ENCODE measurements at places on chromosomes 6 and 20. TPM values are rescaled to one million over a fixed set of nuclear protein-coding genes. Genes with fewer than 3 reads are reported as not detected.

DNA sequence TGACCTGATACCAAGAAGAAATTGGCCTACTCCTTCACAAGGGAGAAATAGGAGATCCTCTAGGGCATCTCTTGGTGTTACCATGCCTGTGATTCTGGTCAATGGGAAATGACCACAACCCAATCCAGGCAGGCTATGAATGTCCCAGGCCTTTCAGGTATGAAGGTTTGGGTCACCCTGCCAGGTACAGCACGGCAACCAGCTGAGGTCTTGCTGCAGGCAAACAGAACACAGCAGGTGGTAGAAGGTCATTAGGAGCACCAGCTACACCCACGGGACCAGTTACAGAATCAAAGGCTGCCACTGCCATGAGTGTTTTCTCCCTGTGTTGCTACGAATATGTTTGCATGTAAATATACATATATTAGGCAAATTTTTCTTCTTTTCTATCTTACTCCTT lies 202.3 kb downstream of the ERMARD start:
- no peak overlapping the region for H3K4me3 ChIP-seq
- no peak overlapping the region for H3K27ac ChIP-seq
- no peaks in the 10 kb centered on the region for H3K27me3 ChIP-seq
- H3K4me1 ChIP-seq, result no peaks in the 10 kb centered on the region

GRCh38 chr6:86477500-86478148 lies 459.7 kb upstream of the HTR1E start:
- no peaks in the 10 kb centered on the region for H3K36me3 ChIP-seq
- no peak overlapping the region for H3K27ac ChIP-seq
- no peak overlapping the region for H3K4me3 ChIP-seq

DNA sequence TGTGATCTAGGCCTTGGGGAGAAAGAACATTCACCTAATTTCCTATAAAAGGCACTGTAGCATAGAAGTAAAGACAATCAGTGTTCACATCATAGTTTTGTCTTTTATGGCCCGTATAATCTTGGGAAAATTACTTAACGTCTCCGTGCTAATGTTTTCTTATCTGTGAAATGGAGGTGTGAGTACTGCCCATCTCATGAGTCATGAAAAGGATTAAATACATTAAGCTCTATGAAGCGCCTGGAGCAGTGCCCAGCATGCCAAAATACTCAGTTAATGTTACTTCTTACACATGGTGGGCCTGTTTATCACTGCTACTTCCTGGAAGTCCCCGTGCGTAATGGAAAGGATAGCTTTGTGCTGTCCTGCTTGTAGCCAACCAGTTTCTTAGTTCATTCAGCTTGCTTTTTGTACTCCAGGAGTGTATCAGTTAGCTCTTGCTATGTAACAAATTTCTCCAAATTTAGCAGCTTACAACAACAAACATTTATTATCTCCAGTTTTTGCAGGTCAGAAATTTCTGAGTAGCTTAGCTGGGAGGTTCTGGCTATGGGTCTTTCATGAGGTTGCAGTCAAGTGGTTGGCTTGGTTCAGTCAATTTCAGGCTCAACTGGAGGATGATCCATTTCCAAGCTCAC lies 103.6 kb upstream of the BMP2 start:
- H3K4me1 ChIP-seq, result no peaks in the 10 kb centered on the region
- no peaks in the 10 kb centered on the region for H3K36me3 ChIP-seq
- no peak overlapping the region for H3K4me3 ChIP-seq
- H3K27ac ChIP-seq, result no peak overlapping the region

DNA sequence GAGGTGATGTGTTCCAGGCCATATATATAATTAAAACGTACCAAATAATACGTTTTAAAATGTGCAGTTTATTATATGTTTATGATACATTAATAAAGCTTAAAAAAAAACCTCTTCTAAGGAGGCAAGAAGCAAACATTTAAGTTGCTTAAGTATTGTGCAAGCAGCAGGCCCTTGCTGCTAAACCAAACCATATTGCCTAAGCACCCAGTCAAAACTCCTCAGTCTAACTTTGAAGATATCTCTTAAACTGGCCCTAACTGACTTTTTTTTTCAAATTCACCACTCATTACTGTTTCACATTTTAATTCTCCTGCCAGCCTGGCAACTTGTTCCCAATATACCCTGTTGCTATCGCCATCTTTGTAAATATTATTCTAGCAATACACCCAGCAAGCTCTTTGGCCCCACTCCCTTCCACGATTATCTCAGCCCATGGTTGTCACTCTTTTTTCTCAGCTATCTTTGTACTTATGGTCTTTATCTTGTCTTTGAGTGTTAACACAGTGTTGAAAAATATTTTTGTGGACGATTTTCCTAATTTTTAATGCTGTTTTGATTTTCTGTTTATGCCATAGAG lies 60.9 kb downstream of the C6orf58 start:
- H3K4me3 ChIP-seq, result no peak overlapping the region
- H3K36me3 ChIP-seq, result no peaks in the 10 kb centered on the region
- no peaks in the 10 kb centered on the region for H3K4me1 ChIP-seq
- H3K27ac ChIP-seq, result no peak overlapping the region

- DNase-seq, result no peak
- no peaks in the 10 kb centered on the region for H3K36me3 ChIP-seq
- H3K27me3 ChIP-seq, result no peaks in the 10 kb centered on the region
Observed at GRCh38 chr6:35640017-35640664, 48.6 kb downstream of the FKBP5 start.

Gene EFCAB8
- not detected for total RNA-seq

DNA sequence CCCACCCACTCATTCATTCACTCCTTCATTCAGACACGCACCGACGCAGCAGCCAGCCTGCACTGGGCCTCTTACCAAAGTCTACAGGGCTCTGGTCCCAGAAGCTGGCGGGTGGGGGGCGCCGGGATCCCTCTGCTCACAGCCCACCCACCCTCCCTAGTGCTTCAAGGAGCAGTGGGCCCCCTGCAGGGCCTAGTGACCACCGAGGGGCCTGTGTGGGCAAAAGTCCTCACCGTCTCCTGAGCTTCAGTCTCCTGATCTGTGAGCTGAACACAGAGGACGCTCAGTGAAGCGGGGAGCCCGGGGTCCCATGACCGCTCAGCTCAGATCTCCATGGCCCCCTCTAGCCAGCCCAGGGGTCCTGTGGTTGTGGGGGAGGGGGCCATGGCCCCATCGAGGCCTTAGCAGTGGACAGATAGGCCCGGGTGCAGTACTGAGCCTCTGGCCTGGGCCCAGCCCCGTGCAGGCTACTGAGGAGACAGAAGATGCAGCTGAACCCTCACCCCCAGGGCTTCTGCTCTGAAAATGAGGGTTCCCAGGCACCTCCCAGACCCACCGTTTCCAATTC lies 33.4 kb upstream of the MRGBP start:
- peaks cover 14% of the 10 kb centered on the region for H3K27me3 ChIP-seq
- H3K4me1 ChIP-seq, result peaks cover 6% of the 10 kb centered on the region
- H3K36me3 ChIP-seq, result no peaks in the 10 kb centered on the region
- H3K4me3 ChIP-seq, result no peak overlapping the region
- no peak for DNase-seq
- no peak overlapping the region for H3K27ac ChIP-seq

Gene GPR6
- not detected for total RNA-seq

Gene TRAM2
- total RNA-seq, result 222 TPM

GRCh38 chr6:109879521-109879920 lies 98.6 kb upstream of the GPR6 start:
- H3K4me1 ChIP-seq, result no peaks in the 10 kb centered on the region
- peaks cover 13% of the 10 kb centered on the region for H3K27me3 ChIP-seq
- DNase-seq, result no peak
- peaks cover 12% of the 10 kb centered on the region for H3K36me3 ChIP-seq
- H3K27ac ChIP-seq, result no peak overlapping the region
- no peak overlapping the region for H3K4me3 ChIP-seq

Gene CALHM5
- total RNA-seq, result 1.9 TPM

GRCh38 chr20:11569163-11569562 lies 348.5 kb upstream of the BTBD3 start:
- H3K4me1 ChIP-seq, result no peaks in the 10 kb centered on the region
- no peak for DNase-seq
- no peaks in the 10 kb centered on the region for H3K27me3 ChIP-seq
- no peaks in the 10 kb centered on the region for H3K36me3 ChIP-seq
- H3K4me3 ChIP-seq, result no peak overlapping the region

Gene DOK5
- total RNA-seq, result 0.13 TPM

DNA sequence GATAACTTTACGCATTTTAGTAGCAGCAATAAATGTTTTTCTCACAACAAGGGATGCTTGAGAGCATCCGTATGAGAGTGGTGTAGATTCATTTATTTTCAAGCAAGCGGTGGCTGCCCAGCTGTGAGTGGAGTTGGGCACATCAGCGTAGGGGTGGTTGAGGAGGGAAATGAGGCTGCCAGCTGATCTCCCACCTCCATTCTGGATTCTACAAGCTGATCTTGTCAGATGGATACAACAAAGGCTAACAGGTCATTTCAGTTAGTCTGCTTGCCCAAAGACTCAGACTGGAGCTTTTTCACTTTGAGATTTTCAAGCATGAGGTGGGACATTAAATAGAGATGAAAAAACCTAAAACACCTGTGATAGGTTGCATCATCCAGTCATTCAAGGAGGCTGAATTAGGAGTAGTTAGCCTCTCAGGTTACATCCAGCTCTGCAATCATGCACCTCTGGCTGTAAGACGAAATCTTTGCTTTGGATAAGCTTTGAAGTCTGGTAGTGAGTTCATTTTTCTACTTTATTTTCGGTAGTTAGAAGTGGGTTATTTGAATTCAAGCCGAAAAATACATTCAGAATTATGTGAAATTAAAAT lies 1.9 kb upstream of the BACH2 start:
- peaks cover 36% of the 10 kb centered on the region for H3K27me3 ChIP-seq
- no peak for DNase-seq
- H3K4me3 ChIP-seq, result no peak overlapping the region

Gene BEND3
- total RNA-seq, result 2.0 TPM

- no peaks in the 10 kb centered on the region for H3K4me1 ChIP-seq
- no peaks in the 10 kb centered on the region for H3K36me3 ChIP-seq
- no peak overlapping the region for H3K4me3 ChIP-seq
- peak; percentile 36 for DNase-seq
Observed at GRCh38 chr6:117840541-117840983, 66.5 kb upstream of the SLC35F1 start.

GRCh38 chr20:11810311-11811083 lies 107.2 kb upstream of the BTBD3 start:
- H3K36me3 ChIP-seq, result no peaks in the 10 kb centered on the region
- no peaks in the 10 kb centered on the region for H3K27me3 ChIP-seq
- peaks cover 91% of the 10 kb centered on the region for H3K4me1 ChIP-seq

Gene CST4
- total RNA-seq, result not detected

Gene MED20
- total RNA-seq, result 25.9 TPM

- H3K36me3 ChIP-seq, result no peaks in the 10 kb centered on the region
- no peak overlapping the region for H3K4me3 ChIP-seq
- peaks cover 10% of the 10 kb centered on the region for H3K27me3 ChIP-seq
Observed at GRCh38 chr6:127216810-127217789, 49.6 kb upstream of the RNF146 start.

- DNase-seq, result no peak
- no peaks in the 10 kb centered on the region for H3K36me3 ChIP-seq
- H3K27ac ChIP-seq, result no peak overlapping the region
- no peaks in the 10 kb centered on the region for H3K4me1 ChIP-seq
Observed at GRCh38 chr6:53128842-53129241, 19.8 kb downstream of the GCM1 start.

- peaks cover under 1% of the 10 kb centered on the region for H3K4me1 ChIP-seq
- no peak overlapping the region for H3K4me3 ChIP-seq
- H3K36me3 ChIP-seq, result no peaks in the 10 kb centered on the region
- DNase-seq, result no peak
- no peak overlapping the region for H3K27ac ChIP-seq
Observed at GRCh38 chr6:112408522-112408921, 61.4 kb downstream of the RFPL4B start.

Gene TXLNB
- total RNA-seq, result not detected

GRCh38 chr20:45346851-45347250 lies 1.4 kb downstream of the SDC4 start:
- peaks cover 58% of the 10 kb centered on the region for H3K4me1 ChIP-seq
- H3K4me3 ChIP-seq, result peak overlapping the region; percentile 99
- no peaks in the 10 kb centered on the region for H3K27me3 ChIP-seq
- DNase-seq, result no peak
- H3K27ac ChIP-seq, result peak overlapping the region; percentile 94

DNA sequence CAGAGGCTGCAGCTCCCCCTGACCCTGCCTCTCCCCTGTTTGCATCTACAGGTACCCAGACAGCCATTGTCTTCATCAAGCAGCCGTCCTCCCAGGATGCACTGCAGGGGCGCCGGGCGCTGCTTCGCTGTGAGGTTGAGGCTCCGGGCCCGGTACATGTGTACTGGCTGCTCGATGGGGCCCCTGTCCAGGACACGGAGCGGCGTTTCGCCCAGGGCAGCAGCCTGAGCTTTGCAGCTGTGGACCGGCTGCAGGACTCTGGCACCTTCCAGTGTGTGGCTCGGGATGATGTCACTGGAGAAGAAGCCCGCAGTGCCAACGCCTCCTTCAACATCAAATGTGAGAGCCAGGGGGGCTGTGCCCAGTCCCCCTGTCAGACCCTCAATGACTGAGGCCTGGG lies 42.1 kb upstream of the SRF start:
- H3K27ac ChIP-seq, result peak overlapping the region; percentile 59
- H3K4me1 ChIP-seq, result peaks cover 49% of the 10 kb centered on the region
- peaks cover 4% of the 10 kb centered on the region for H3K36me3 ChIP-seq
- peaks cover 6% of the 10 kb centered on the region for H3K27me3 ChIP-seq

DNA sequence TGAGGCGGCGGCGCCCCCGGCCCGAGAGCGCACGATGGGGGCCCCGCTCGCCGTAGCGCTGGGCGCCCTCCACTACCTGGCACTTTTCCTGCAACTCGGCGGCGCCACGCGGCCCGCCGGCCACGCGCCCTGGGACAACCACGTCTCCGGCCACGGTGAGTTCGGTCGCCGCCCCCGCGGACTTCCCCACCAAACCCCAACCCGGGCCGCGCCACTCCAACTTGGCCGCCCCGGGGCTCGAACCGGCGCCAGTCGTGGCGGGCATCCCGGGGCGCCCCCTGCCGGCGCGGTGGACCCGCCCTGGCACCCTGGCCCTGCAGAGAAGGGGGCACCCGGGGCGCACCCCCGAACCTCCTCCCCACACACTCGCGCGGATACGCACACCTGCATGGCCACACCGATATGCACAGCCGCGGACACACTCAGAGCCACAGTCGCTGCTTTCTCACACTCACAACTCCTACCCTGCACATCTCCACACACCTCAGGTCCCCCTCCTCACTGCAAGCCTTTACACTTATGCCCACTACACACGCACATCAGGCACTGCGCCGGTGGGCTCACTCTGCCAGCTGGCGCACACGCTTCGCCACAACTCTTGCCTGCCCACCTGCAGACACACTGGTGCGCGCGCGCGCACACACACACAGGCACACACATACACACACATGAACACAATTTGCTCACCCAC lies 535 bp downstream of the VSTM2L start:
- peak overlapping the region; percentile 71 for H3K4me3 ChIP-seq
- no peak for DNase-seq
- no peaks in the 10 kb centered on the region for H3K36me3 ChIP-seq
- H3K27me3 ChIP-seq, result peaks cover 46% of the 10 kb centered on the region
- peaks cover 25% of the 10 kb centered on the region for H3K4me1 ChIP-seq
- no peak overlapping the region for H3K27ac ChIP-seq

- peaks cover 7% of the 10 kb centered on the region for H3K4me1 ChIP-seq
- no peak overlapping the region for H3K4me3 ChIP-seq
- H3K27me3 ChIP-seq, result no peaks in the 10 kb centered on the region
Observed at GRCh38 chr6:38593409-38593808, 46.3 kb downstream of the BTBD9 start.
